ENCODE measurements at places on chromosomes 6 and 20. TPM values are rescaled to one million over a fixed set of nuclear protein-coding genes. Genes with fewer than 3 reads are reported as not detected.
A peak's percentile ranks its signal among the peaks of the same experiment; 100 is the strongest.

- no peak for DNase-seq
These were observed 57.5 kb downstream of the SNX9 start for GRCh38 chr6:157880534-157880933.

DNA sequence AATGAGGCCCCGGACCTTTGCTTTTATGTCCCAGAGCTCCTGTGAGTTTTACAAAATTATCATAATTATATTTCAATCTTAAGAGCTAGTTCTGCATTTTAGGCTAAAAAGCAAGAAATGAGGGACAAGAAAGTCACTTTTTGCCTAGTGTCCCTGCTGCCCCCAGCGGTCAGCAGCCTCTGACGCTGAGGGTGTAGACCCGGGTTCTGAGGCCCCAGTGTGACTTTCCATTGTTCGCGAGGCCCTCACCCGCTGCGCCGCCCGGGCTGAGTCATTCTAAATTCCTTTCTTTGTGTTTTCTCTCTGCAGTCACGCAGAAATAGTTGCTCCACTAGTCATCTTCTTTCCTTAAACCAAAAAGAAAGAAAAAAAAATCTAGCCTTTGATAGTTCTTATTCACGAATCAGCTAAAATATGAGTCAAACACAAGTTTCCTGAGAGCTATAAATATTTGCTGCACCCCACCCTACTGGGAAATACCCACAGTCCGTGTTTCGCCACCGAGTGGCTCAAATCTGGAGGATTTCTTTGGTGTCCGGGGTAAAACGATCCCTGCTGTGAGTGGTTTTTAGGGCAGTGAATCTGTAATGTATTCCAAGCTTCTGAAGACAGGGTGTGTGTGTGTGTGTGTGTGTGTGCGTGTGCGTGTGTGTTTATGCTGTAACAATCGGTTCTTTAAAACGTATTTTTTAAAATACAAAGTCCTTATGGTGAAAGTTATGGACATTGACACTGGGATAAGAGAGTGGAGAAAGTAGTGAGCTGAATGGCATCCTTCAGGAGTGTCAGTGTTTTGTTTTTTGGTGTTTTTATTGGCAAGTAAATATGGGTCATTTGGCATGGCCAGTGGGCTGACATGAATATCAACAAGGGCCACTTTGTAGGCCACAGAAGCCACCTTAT is 59.7 kb upstream of the EEF1A1 start:
- peak; percentile 85 for DNase-seq

DNA sequence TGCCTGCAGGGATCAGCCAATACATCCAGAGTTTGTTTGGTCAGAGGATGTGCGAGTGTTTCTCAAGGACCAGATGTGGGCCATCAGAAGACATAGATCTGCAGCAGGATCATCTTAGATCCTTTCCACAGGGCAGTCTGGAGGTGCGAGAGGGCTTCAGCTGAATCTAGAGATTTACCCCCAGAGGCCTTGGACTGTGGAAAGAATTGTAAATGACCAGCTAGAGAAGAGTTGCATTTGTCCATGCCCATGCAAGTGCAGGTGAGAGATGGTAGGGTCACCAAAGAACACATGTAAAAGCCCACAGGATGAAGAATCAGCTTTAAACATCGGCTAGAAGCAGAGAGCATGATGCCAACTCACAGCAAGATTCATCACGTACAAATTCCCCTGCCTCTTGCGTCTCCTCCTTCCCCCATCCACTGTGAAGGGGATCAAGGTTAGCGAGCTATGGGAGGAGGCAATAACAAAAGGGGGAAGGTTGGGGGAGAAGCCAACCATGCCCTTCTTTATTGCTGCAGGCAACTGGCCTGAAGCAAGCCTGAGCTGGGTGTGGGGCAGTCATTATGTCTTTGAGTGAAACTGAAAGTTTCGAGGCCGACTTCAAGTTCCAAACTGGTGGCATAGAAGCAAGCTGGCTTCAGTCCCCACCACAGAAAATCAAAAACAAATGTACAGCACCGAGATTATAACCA is 83.5 kb downstream of the SCML4 start:
- no peak for DNase-seq

- DNase-seq, result no peak
These were observed 73.8 kb upstream of the SCP2D1 start for GRCh38 chr20:18739751-18740166.

RBPJL gene
- not detected for total RNA-seq

GRCh38 chr6:140414966-140415620 is 1040.6 kb upstream of the CITED2 start:
- no peak for DNase-seq

GRCh38 chr6:158284007-158284875 is 28.0 kb upstream of the TULP4 start:
- no peak for DNase-seq

- no peak for DNase-seq
These were observed 14.7 kb downstream of the SESN1 start for GRCh38 chr6:109079981-109080380.

RIPPLY2 gene
- not detected for total RNA-seq

- no peak for DNase-seq
These were observed 121.1 kb downstream of the GPR63 start for GRCh38 chr6:96716221-96716620.

- DNase-seq, result no peak
These were observed 112.5 kb downstream of the EDN3 start for GRCh38 chr20:59412875-59413284.

ASXL1 gene
- total RNA-seq, result 29.8 TPM

DNA sequence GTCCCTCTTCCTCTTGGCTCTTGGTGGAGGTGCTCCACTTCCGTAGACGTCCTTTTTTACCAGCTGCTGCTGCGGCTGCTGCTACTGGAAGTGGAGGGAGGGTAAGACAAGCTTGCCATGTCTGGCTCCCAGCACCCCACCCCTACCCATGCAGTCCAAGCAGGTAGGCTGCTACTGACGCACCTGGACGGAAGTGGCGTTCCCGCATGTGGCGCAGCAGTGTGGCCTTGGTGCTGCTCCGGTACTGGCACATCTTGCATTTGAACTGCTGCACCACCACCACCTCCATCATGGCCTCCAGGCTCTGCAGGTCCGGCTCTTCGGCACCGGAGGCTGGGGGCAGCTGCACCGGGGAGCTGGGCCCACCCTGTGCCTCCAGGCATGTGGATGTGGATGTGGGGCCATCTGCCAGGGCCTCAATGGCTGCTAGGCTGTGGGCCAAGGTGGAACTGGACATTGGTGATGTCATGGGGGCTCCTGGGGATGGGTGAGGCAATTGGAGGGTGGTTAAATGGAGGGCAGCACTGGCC is 4.4 kb downstream of the ZNF335 start:
- no peak for DNase-seq

DNA sequence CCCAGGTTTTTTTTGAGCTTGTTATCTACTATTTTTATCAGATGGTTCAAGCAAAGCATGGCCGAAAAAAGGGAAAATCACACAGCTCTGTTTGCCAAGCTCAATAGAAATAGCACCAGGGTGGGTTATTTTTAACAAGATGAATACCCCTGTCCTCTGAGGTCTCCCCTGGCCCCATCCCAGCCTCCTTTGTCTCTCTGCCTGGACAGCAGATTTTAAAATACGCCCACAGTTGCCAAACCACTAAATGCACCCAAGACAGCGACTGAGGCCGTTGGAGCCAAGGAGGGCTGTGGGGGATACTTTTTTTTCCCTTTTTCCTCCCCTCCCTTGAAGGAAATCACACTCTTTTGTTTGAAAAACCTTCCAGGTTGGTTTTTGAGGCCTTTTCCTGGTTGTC is 106.6 kb downstream of the VEGFA start:
- DNase-seq, result no peak

RAB44 gene
- total RNA-seq, result not detected
